ENCODE measurements at places on chromosomes 12 and 14. TPM values are rescaled to one million over a fixed set of nuclear protein-coding genes. Genes with fewer than 3 reads are reported as not detected.

Gene GALNT6
- polyA plus RNA-seq, result 5.8 TPM

Gene NGDN
- 69.8 TPM for polyA plus RNA-seq

Gene TRPV4
- 9.8 TPM for polyA plus RNA-seq

Gene KLRC2
- polyA plus RNA-seq, result not detected

GRCh38 chr14:99549684-99550083 is 54.3 kb downstream of the CCDC85C start:
- DNase-seq, result no peak

DNA sequence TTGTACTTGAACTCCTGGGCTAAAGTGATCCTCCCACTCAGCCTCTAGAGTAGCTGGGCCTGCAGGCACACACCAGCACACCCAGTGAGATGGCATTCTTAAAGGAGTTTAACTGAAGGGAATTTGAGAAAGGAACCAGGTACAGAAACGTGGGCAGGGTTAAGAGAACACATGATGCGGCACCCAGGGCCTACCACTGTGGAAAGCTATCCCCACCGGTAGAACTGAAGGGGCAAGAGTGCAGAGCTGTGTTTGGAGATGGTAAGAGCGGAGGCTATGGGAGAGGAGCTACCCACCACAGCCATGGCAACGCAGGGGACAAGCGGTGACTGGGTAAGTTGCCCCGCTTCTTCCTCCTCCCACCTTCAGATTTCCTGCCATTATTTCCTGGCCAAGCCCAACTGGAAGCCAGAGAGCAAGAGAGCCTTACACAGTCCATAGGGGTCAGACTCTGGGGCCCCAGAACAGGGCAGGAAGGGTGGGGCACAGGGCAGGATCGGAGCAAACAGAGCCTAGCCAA is 46.5 kb downstream of the SOCS2 start:
- no peak for DNase-seq

DNA sequence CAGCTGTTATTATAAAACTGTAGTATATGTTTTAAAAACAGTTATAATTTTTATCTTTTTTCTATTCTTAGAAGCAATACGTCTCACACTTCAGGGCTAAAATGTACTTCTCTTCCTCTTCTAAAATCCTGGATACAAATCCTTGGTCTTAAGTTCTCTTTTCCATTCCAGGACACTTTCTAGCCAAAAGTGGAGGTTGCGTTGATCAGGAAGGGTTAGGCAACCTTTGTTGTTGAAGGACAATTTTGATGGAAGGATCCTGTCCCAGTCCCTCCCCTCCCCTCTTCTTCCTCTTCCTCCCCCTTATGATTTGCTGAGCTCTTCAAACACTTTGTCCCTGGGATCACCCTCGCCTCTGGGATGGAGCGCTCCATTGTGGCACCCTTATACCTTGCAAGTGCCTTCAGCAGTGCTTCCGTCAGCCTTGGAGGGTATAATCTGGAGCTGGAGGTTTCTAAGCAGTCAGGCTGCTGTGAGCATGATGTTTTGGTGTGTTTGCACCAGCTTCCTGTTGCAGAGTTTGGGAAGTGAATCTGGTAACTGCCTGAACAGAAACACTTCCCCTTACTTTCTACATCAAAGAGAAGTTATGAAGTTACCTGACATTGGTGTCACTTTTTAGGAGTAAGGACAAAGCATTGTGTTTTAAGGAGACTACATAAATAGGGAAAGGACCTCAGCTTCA is 87.4 kb upstream of the SLC38A2 start:
- no peak for DNase-seq

DNA sequence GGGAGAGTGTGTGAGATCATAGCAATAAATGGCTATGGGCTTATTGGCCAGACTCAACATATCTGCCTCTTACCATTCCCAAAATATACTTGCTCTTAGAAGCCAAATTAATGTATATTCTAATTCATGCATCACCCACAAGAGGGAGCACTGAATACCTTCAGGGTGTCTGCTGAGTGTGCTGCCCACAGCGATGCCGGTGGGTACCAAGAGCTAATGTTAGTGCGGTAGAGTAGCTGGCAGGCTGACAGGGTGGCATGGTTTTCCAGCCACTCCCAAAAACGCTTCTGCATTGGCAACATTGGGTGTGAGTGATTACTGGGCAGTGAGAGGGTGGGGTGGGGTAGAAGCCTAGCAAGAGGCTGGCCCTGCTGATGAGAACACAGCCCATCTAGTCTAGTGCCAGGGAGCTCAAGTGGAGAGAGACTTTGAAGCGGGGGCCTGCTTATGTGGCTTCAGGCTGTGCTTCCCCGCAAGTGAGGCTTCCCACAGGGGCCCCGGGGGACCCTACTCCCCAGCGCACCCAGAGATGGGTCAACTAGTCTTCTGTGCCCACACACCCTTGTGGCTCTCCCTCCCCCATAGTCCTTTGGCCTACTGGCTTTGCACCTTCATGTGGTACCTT is 9.2 kb upstream of the PLEKHD1 start:
- DNase-seq, result no peak

GRCh38 chr12:51896236-51896635 is 8.3 kb downstream of the ANKRD33 start:
- DNase-seq, result no peak

- DNase-seq, result no peak
These were observed 1.3 kb upstream of the CD63 start for GRCh38 chr12:55729819-55730818.

DNA sequence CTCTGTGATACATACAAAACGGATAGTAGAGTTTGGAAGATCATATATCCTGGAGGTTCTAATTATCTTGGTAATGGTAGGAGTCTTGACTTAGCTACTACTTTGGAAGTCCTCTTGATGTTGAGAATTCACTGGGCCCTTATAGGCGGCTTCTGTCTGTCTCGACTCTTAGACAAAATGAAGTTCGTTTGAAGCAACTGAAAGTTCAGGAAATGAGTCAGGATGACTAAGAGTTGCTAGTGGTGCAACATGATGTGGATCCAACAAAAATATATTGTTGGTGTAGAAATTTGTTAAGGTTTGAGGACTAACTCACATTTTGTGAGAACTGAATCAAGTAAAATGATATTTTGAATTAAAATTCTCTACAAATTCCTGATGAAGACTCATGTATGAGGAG is 272.7 kb downstream of the AEBP2 start:
- DNase-seq, result no peak

- DNase-seq, result no peak
These were observed 496.0 kb downstream of the SLC6A15 start for GRCh38 chr12:84416626-84417025.

DNA sequence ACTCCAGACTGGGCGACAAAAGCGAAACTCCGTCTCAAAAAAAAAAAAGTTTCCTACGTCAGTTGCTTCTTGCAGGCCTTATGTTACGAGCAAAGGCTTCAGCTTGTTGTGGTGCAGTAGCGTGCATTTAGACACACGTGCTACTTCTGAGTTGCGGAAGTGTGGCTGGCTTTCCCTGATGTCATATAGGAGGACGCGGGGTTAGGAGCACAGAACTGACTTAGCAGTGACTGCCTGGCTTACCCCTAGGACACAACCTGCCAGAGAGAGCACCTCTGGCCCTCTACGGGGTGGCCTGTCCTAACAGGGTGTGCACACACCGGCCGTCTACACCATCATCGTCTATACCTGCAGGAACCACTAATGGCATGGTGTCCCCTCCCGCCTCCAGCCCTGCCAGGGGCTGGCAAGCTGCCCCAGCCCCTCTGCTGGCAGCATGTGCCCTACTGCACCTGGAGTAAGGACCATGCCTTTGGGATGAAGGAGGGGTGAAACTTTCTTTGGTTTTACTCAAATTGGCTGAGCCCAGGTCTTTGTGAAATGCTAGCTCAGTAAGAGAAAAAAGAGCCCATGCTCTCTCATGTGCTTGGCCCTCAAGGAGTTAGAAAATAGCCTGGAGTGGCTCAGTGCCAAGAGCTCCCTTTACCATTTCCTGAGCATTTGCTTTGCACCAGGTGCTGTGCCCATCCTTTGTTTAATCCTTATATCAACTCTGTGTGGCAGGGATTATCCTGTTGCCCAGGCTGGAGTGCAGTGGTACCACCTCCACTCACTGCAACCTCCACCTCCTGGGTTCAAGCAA is 1.7 kb upstream of the GPR68 start:
- DNase-seq, result no peak

- no peak for DNase-seq
These were observed 2.5 kb downstream of the LPCAT3 start for GRCh38 chr12:7015555-7016370.

DNA sequence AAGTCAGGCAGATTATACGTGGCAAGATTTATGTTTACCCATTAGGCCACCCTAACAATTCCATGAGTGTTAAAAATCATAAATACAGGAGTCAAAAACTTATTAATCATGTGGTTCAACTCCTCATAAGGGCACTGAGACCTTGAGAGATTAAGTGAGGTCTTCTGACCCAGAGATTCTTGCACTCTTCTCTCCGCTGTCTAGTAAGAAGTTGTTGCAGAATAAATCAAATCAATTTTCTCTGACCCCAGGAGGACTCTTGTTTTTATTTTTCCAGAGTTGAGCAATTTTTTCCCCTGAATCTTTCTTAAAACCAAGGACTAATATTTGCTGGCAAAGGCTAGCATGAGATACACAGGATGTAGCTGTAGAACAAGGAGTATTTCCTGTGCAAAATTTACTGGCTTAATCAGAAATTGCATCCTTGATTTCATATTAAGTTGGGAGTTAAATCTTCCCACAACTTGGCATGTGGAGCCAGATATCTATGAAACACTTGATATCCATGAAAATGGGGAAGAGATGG is 90.9 kb upstream of the PTHLH start:
- DNase-seq, result no peak

- no peak for DNase-seq
These were observed 39.9 kb downstream of the TMTC1 start for GRCh38 chr12:29743801-29744200.

DNA sequence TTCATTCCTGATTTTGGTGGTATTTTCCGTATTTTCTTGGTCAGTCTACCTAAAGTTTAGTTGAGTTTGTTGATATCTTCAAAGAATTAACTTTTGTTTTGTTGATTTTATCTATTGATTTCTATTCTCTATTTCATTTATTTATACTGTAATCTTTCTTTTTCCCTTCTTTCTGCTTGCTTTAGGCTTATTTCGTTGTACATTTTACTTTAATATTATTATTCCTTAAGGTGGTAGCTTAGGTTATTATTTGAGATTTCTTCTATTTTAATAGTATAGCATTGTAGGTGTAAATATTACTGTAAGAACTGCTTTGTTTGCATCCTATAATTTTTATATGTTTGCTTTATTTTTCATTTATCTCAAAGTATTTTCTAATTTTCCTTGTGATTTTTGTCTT is 21.4 kb upstream of the KLRF1 start:
- DNase-seq, result no peak
